Head of caudate nucleus (tissue), 42 donors: ENCODE measurements at places on chromosomes 12 and 14.

DNA sequence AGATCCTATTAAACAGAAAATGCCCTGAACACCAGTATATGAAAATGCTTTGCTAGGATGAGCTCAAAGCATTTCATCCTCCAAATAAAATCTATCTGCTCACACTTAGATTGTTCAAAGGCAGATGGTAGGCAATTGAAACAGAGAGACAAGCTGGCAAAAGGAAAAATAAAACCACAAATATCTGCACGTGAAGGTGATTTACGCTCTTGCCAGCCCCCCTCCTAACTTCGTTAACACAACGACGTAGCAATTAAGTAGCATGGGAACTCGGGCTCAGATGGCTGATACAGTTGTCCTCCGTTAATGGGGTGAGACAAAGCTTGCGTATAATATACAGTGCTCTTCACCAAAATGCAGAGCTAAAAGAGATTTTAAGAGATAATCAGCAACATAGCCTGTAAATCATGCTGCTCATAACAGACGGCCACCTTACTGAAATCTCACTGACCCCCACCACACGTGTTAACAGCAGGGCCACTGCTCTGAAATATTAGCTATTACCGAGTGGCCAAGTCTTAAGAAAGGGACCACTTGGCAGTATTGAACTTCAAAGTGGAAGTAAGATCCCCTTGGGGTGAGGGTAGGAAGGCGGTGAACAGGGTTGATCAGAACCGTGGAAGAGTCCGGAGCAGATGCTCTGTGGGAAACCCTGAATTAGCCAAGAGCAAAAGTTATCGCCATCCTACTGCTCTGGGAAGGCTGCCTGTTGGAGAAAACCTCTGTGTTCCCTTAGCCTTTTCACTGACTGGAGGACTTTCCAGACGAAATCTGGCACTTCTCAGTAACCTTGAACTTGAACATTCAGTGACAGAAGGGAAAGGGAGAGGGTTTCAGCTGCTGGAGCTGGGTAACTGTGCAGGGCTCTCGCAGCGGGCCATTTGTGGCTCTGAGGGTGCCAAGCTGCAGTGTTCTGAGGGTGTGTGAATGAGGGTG is 23.1 kb downstream of the ETV6 start:
- DNase-seq = no peak

DNA sequence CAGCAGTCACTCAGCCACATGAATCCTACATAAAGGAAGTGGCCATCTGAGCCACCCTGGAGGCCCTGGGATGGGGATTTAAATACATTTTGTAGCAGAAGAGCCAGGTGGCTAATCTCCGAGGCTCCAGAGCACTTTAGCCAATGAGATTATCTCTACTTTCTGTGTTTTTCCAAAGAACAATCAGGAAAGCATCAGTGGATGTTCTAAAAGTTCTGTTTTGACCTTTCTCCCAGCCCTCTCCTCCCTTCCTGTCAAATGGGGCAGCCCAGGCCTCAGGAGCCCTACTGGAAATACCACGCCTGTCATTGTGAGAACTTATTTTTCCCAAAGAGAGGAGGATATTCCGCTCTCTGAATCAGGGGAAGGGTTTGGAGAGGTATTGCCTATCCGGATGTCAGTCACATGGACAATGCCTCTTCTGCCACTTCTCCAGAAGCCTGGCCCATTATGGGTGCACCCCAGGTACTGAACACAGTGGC is 336.8 kb upstream of the FKBP4 start:
- no peak for DNase-seq

GRCh38 chr14:68234101-68234905 is 414.7 kb downstream of the RAD51B start:
- no peak for DNase-seq

DNA sequence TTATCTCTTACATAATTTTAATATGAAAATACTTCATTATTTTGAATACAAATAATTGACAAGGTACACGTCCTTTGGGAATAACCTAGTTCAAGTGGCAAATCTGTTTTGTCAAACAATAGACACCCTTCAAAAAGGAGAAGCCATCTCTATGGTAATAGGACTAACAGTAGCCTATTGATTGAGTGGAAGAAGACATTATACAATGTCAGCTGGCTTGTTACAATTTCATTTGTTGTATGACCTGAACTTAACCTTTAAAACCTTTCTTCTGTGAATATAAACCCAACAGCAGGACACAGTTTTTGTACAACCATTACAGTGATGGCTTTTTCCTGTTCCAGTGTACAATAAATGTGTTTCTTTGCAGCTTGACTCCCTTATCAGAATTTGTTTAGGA is 8.1 kb downstream of the TMEM260 start:
- DNase-seq = no peak

- no peak for DNase-seq
These were observed 1541.7 kb upstream of the FLRT2 start for GRCh38 chr14:83988275-83988674.
